ENCODE measurements at places on chromosomes 3 and 15.

DNA sequence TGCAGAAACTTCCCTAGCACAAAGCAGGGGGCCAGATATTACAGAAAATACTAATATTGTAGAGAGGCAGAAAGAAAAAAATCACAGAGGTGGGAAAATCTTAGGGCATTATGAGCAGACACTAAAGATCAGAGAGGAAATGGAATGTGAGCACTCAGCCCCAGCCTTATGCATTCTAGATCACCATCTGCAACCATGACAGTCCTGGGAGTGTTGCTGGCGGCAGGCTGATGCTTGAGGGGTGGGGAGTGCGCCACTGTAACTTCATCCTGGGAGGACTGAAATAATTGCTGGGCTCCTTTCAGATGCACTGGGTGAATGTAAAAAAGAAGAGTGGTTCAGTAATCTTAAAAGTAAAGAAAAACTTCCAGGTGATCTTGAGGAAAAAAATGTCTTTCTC lies 427.6 kb upstream of the SEMA6D start:
- no peak for DNase-seq

DNA sequence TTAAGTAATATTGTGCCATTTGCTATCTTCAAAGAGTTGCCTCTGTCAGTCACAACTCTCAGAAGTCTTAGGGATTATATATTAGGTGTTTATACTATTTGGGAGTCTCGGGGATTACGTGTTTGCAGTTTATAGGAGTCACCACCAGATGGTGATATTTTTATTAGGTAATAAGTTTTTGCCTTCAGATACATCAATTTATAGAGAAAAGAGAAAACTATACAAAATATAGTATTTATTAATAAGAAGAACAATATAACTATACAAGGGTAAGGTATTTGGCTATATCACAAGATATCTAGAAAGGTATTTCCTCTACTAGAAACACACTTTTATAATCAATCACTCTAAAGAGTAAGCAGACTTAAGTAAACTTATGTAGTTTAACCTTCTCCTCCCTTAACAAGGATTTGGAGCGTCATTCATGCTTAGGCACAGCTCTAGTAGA lies 10.7 kb upstream of the DHX36 start:
- DNase-seq = no peak

DNA sequence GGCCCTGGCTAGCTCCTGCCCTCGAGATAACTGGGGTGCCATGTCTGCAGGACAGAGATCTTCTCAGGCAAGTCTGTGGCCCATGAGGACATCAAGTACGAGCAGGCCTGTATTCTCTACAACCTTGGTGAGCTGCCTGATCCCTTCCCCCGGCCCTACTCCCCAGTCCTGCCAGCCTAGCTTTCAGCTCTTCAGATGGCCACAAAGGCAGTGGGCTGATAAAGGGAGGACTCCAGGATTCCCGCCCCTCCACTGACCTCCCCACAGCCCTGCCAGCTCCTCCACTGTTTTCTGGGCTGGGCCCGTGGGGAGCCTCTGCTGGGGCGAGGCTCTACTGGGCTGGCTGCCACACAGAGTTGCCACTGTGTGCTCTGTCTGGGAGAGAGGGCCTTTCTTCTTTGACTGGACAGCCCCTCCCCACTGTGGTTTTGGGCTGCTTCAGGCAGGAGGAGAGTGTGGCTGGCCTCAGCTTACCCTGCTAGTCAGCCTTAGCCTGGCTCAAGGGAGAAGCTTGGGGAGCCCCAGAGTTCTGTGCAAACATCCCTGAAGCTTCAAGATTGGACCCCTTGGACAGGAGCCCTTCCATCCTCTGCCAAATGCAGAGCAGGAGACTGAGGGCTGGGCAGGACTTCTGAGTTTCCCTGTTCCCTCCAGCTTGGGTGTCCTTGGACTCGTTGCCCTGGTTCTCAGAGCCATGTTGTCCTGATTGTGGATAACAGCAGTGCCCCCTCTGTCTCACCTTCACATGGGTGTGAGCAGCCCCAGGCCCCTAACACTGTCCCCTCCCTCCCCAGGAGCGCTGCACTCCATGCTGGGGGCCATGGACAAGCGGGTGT lies 24.4 kb downstream of the PTPN23 start:
- no peak for DNase-seq

DNA sequence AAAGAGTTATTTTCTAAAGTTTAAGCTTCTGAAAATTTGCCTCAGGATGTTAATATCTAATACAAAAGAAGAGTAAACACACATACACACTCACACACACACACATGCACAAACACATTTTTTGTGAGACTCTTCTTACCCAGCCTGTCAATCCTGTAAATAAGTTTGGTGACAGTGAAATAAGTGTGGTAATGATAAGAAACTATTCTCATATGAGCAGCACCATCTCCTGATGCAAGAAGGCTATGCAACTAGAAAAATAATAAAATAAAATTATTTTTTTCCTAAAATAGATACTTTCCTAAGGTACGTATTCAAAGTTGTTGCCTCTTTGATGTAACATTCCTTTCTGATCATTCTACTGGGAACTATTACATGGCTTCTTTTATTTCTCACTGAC lies 155.1 kb downstream of the MECOM start:
- DNase-seq = no peak

- no peak for DNase-seq
Observed at GRCh38 chr15:98666841-98667240, 18.5 kb downstream of the IGF1R start.

GRCh38 chr3:42345811-42346210 lies 64.6 kb downstream of the LYZL4 start:
- no peak for DNase-seq

DNA sequence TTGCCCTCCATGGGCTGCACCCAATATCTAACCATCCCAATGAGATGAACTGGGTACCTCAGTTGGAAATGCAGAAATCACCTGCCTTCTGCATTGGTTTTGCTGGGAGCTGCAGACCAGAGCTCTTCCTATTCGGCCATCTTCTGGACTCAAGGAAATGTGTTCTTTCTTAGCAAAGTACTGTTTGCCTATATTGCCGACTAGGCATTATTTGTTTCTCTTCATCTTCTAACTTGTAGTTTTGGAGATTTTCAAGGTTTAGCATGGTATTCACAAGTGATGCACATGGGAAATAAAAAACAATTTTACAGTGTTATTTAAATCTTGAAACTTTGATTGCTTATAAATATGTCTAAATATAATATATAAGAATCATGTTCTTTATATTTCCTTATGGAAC lies 377.8 kb upstream of the POU1F1 start:
- DNase-seq = no peak
